SK-N-SH treated with all-trans-retinoic acid at 6 μM for 48 hours (cell line): ENCODE measurements at places on chromosomes 7 and 10.

DNA sequence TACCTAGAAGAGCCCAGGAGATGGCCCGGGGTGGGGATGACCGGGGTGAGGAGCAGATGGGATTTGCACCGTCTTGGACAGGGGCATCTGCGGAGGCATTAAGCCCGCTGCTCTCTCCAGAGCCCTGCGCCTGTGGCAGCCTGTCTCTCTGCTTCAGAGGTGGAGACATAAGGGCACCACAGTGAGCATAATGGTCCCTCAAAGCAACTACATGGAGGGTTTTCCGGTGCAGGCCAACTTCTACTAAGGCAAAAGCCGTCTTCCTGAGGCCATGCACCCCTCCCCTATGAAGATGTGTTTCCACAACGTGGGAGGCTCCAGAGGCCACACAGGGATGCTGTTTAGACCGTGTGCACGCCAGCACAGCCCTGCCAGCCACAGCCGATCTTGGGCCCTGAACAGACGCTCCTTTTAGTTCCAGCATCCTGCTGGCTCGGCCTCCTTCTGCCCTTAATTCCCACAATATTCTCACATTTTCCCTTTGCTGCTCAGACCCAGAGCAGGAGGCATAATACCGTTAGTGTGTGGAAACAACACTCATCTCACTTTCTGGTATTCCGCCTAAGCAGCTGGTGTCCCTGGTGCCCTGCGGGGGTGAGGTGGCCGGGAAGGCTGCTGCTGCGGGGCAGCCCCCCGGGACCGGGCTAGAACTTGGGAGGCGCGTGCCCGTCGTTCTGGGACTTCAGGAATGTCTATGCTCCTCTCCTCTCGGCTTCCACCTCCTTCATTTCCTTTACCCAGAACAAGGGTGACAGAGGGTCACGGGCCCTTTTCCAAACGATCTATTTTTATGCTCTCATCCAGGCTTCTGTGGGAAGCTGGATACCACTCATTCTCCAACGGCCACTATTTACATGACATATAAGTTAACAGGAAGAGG is 266.9 kb downstream of the TNS3 start:
- peak; percentile 24 for ATAC-seq

- no peak for ATAC-seq
Observed at GRCh38 chr7:152883858-152884257, 124.3 kb downstream of the ACTR3B start.

DNA sequence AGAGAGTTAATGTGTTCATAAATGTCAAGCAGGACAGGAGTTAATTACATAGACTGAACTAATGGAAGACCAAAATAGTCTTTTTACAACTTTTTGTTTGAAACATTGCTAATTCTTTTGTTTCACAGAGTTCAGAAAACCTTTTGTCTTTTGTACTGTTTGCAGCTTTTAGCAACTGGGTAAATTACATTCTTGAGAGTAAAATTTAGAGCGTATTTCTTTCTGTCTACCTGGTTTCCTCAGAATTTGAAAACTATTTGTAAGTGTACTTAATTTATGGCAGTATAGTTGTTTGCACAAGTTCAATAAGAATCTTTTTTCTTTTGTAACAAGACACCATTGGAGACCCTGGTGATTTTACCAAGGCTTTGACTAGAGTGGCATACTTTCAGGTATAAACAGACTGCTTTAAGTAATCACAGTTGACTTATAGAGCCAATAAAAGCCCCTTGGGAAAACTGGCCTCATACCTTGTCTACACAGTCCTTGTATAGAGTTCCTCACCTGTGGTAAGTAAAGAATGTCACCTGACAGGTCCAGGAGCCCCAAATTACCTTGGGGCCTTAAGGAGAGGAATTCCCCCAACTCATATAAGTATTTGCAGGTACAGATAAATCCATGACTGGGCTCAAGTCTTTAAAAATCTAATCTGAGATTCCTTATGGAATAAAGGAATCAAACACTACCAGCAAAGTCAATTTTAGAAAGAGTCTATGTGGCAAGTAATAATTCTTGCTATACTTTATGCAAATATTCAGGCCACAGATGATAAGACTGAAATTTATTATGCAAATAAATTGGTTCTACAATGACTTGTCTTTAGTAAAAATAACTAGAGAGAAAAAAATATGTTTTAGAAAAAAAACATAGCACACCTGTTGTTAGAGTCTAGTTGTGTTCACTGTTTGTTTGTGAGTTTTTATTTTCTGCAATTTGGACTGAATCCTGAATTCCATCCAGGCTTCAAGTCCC is 23.6 kb upstream of the CREB3L2 start:
- no peak for ATAC-seq

DNA sequence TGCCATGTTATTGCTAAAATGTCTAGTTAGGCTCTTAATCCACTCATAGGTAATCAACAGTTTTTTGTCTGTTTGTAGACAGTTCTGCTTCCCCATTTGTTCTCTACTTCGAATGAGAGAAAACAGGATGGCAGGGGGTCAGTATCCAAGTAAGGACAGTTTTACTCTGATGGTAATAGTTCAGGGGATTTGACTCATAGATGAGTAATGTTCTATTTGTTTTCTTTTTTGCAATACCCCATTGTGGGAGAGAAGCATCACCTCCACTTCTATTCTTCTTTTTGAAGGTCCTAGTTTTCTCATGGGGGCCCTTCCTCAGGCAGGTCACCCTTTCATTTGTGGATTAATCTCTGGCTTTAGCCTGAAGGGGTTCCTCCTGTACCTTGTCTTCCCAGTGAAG is 13.9 kb downstream of the PCLO start:
- ATAC-seq, result no peak

DNA sequence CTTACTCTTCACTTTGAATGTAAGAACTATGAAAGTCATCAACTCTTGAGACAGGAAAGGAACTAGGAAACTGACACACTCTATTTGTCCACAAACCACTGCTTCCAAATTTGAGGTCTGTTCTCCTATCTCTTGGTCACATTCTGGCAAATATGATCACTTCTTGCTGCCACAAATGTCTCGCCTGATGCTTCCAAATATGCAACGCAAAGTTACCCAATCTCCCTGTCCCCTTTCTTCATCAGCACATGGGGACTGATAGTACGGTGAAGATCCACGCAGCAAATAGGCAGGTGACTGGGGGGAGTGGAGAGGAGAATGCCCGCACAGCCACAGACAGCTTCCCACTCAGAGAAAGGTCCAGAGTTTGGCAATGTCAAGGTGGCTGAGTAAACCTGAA is 92.6 kb upstream of the TCF7L2 start:
- ATAC-seq, result no peak

DNA sequence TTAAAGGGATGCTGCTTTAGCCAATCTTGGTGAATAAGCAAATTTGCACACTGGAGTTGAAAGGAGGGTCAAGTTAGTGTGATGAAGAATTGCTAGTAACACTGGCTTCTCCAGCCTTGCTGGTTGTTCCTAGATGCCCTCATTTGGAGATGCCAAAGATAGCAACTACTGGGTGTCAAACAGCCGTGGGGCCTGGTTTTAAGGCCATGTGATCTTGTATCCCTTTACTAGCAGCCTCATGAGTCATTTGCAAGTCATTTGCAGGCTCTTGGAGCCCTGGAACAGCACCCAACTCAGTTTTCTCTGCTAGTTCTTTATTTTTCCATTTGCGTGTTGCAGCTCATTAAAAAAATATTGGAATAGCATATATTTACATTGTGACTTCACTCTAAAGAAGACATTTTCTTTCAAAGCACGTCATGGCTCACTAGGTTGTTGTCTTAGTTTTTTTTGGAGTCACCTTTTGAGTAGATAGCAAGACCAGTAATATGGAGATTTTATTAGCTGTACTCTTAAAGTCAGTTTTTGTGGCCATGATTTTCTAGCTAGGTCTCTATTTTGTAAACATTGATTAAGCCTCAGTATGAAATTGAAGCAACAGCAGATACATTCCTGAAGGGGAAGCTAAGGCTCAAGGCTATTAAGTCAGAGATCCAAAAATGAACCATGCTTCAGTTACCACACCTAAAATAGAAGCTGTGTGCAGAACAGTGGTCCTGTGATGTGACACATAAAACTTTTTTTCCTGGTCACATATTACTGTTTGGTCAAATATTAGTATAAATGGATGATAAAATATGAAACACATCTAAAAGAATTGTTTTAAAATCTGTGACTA is 1.3 kb downstream of the LSMEM1 start:
- ATAC-seq, result peak; percentile 75

DNA sequence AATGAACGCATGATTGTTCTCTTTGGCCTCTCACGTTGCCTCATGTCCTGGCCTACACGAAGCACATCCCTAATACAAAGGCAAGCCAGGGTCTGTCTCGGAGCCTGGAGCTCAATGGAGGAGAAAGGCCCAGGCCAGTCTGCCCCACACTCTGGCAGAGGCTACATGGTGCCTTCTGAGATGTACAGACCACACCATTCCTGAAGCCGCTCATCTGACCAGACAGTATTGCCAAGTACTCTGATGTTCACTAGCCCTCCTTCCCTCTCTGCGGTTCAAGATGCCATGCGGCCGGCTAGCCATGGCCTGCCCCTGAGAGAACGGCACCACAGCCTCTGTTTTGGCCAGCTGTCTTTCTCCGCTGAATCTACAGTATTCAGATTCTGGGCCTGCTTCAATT is 5.9 kb downstream of the BNIP3 start:
- no peak for ATAC-seq

- no peak for ATAC-seq
Observed at GRCh38 chr7:79828866-79829265, 305.8 kb upstream of the GNAI1 start.

DNA sequence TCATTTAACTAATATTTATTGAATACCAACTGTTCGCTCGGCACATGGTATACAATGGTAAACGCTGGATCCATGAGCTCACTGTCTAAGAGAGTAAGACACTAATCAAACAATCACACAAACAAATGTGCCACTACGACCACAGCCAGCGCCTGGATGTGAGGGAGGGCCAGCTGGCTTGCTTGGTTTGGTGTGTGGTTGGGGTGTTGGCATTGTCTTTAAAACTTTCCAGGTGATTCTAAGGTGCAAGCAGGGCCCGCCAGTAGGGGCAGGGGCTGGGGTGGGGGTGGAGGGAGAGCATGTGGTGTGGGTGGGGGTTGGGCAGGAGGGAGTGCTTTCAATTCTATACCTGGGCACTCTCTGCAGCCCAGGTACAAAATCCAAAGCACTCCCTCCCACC is 31.6 kb downstream of the ADRA2A start:
- ATAC-seq, result no peak

DNA sequence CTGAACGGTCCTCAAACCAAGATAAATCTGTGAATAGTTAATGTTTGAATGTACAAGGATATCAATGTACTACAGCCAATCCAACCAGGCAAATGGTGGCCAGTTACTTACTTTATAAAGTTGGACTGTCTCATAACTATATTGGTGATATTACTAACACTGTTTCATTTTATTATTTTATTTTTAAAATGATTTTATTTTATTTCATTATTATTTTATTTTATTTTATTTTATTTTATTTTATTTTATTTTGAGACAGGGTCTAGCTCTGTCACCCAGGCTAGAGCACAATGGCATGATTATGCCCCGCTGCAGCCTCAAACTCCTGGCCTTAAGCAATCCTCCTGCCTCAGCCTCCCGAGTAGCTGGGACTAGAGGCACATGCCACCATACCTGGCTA is 6.8 kb downstream of the IL15RA start:
- no peak for ATAC-seq

DNA sequence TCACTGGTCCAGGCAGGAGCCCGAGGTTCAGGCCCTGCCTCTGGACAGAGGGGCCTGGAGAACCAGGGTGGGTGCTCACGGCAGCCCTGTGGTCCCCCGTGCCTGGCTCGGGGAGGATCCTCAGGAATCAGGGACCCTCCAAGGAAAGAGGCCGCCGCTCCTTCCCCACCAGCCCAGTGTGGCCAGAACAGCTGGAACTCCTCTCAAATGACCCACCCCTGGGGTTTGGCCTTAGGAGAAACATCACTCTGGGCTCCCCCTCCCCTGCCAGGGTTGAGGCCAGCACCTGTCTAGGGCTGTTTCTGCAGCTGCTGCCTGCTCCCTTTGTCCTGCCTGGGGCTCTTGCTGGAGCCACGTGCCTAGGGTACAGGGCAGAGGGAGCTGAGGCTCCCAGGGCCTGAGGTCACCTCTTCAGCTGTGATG is 161.0 kb downstream of the RNF216 start:
- no peak for ATAC-seq

GRCh38 chr10:30254926-30255325 is 94.2 kb downstream of the MTPAP start:
- no peak for ATAC-seq
